ENCODE measurements at places on chromosomes 12 and 14.

- DNase-seq = no peak
These were observed 195.5 kb downstream of the EGLN3 start for GRCh38 chr14:33755358-33755757.

GRCh38 chr12:8057839-8058238, 8.3 kb downstream of the C3AR1 start:
- peak; percentile 92 for DNase-seq

GRCh38 chr12:49843876-49844437, 1.1 kb upstream of the BCDIN3D start:
- DNase-seq = no peak

GRCh38 chr14:84976805-84977204, 553.1 kb upstream of the FLRT2 start:
- DNase-seq = no peak

DNA sequence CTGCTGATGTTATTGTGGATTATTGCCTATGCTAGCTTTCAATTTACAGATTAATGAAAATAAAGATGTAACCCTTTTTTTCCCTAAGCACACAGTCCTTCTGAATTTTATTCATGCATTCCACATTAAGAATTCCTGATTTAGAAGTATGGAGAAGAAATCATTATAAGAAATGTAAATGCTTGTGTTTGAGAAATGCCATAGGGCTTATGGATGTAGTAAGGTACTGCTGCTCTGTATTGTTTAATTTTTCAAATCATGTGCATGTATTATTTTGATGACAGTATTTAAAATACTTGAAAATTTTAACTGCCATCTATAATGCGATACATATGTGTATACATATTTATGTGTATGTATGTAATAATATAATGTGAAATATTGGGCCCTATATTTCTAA, 167.1 kb upstream of the SOX5 start:
- no peak for DNase-seq
